SK-N-SH (cell line): ENCODE measurements at places on chromosomes 7 and 10.

- DNase-seq, result no peak
Observed at GRCh38 chr10:21524131-21524525, 1.4 kb downstream of the SKIDA1 start.

DNA sequence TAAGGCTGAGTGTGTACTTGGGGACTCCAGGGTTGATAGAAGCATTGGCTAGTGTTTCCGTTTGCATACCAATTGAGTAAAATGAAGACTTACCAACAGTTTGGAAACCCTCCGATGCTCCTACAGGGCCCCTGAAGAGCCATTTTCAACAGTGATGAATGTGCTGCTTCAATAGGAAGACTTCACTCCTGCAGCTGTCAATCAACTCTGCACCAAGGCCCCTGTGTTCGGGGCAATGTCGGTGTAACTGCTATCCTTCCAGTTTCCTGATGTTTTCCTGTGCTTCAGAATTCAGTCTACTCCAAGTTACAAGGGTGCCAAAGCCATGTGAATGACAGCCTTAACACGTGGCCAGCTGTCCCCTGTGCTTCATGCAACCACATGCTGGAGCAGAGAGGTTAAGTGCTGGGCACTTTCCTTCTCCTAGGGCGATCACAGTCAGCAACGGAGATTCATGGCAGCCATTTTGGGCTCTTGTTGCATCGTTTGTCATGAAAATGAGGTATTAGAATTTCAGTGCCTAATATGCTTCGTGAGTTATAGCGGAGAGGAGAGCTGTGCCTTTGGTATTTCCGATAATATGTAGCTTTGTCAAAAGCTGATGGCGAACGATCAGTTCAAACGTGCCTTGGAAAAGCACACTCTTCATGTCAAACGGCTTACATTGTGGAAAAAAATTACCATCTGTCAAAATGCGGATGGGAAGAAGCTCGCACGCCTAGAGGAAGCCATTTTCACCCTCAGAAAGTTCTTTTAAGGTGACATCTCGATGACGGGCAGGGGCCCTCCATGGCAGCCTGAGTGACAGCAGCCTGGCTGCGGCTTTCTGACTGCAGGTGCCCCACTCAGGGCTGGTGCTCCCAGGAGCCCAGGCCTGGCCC is 287.8 kb downstream of the ACTR3B start:
- no peak for DNase-seq

DNA sequence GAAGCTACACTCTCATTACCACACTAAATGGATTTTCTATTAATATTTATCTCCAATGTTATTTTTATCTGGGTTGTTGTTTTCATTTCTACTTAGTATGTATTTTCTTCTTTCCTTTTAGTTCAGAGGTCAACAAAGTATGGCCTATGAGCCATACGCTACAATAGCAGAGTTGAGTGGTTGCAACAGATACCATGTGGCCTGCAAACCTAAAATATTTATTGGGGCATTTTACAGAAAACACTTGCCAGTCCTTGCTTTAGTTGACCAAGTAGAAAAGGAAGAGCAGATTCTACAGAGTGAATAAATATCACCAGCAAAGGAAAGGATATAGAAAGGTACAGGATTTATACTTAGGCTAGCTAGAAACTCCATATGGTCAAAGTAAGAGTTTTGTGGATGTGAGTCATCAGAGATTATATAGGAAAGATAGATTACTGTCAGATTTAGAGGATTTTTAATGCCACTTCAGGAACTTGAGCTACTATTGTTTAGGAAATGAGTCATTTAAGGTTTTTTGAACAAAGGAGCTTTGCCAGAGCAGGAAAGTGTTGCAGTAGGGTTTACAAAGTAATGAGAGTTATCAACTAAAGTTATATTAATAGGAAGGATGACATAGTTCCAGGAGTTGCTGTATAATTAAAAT is 323.3 kb upstream of the KAT6B start:
- no peak for DNase-seq

GRCh38 chr7:136971776-136972175 is 103.3 kb downstream of the CHRM2 start:
- DNase-seq, result no peak

- DNase-seq, result no peak
Observed at GRCh38 chr7:131493581-131493980, 62.8 kb downstream of the PODXL start.

DNA sequence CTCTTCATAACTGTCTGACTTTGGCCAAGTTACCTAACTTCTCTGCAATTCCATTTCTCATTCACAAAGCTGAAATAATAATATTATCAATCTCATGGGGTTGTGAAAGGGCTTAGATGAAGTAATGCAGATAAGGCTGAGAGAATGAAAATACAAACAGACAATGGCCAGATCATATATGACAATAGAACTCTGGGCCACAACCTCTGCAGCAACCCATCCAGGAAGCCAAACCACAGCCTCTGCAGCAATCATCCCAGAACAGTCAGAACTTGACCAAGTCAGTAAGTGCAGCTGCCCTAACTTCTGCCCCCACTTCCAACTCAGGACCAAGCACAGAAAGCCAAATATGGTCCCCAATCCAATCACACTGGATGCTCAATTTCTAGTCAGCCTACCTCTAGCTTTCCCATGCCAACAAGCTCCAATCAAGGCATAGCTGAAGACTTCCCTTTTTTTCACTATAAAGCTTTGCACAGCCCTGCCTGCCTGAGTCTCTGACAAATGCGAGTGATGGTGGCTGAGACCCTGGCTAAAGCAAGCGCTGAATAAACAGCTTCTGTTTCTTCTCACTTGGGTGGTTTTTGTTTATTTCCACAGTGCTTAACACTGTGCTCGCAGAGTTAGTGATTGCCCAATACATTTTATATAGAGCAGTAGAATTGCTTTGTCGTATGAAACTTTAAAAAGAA is 34.8 kb upstream of the TNPO3 start:
- DNase-seq, result no peak

DNA sequence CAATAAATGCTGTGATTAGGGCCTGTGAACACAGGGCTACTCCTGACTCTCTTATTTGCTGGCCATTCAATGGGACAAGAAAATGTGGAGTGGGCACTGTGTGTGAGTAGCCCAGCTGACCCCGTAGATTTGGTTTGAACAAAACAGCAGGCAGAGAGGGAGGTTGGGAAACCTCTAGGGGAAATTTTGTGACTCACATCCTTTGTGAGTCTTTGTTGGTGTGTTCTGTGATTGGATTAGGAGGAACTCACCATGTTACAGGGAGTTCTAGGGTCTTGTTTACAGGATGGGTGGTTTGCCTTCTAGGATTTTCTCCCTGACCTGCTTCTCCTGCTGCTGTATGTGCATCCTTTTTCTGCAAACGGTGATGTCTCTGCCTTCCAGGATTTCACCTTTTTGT is 128.3 kb upstream of the MKI67 start:
- DNase-seq, result no peak

DNA sequence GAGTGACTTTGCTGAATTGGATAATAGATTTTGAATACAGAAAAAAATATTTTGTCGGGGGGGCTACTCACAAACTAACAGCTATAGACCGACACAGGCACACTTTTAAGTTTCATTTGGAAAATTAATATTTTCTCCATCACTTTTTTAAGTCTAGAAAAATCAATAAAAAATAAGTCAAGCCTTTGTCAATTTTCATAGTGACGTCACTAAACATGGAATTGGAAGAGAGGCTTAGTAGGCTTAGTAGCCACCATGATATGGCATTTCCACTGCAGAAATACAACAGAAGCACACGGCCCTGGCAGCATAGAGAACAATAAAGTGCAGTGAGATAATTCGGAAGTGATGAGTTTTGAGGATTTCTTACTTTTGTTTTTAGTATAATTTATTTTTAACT is 357.2 kb downstream of the RPS24 start:
- no peak for DNase-seq

DNA sequence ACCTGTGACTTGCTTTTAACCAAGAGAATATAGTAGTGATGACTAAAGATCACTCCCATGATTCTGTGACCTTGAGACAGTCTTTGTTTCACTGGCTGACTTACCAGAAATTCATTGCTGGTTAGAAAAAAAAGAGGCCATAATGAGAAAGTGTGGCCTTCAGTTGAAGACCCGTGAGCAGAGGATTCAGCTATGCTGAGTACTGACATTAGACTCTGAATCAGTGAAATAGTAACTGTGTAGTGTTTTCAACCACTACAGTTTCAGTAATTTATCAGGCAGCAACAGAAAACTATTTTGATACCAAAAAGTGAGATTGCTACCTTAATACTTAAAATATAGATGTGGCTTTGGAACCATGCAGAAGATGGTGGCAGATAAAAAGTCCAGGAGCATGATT is 298.0 kb upstream of the KCND2 start:
- DNase-seq, result no peak

- no peak for DNase-seq
Observed at GRCh38 chr10:94405406-94405805, 3.1 kb downstream of the TBC1D12 start.

DNA sequence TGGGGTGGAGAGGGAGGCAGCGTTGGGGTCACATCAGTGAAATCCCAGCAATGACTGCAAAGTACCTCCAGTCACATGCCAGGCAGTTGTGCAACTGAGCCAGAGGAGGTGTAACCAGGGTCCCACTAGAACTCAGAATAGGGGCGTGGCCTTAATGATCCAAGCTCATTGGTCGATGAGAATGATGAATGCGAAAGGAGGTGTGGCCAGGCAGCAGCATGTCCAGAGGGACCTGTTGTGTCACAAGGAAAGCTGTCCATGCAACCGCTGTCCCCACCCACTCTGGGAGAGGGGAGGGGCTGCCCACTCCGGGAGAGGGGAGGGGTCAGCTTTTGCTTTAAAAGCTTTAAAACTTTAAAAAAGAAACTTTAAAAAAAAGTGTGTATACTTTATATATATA is 25.3 kb upstream of the MTPAP start:
- no peak for DNase-seq

GRCh38 chr7:101943889-101944600 is 126.6 kb downstream of the CUX1 start:
- DNase-seq, result no peak

DNA sequence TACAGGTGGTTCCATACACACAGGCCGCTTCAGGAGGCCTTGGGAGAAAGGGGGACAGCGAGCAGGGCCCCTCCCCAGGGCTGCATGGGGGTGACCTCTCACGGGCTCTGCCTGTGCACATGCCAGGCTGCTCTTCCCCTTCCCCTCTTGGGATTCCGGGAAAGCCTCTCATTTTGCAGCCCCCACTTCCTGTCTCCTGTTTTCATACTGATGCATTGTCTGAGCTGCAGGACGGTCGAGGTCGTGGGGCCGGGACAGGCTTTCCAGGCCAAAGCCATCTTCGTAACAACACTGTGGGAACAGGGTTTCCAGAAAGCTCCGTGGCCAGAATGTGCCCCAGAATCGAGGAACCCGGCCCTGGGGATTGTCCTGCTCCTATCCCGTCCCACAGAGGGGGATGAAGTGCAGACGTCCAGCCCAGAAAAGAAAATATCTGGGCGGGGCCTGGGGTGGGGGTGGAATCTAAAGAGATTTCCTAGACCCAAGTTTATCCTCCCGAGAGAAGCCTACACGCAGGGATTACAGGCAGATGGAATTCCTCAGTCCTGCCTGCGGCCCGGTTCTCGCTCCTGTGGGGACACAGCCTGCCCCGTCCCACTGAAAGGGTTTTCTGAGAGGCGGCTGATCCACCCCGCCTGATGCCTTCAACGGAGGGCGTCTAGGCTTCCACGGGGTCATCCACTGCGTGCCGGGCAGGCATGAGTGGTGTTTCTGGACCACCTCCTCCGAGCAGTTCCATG is 29.5 kb upstream of the DNAAF5 start:
- DNase-seq, result no peak

GRCh38 chr7:22784346-22784745 is 38.3 kb downstream of the TOMM7 start:
- DNase-seq, result no peak

- DNase-seq, result no peak
Observed at GRCh38 chr7:78326189-78326588, 527.6 kb downstream of the PHTF2 start.

DNA sequence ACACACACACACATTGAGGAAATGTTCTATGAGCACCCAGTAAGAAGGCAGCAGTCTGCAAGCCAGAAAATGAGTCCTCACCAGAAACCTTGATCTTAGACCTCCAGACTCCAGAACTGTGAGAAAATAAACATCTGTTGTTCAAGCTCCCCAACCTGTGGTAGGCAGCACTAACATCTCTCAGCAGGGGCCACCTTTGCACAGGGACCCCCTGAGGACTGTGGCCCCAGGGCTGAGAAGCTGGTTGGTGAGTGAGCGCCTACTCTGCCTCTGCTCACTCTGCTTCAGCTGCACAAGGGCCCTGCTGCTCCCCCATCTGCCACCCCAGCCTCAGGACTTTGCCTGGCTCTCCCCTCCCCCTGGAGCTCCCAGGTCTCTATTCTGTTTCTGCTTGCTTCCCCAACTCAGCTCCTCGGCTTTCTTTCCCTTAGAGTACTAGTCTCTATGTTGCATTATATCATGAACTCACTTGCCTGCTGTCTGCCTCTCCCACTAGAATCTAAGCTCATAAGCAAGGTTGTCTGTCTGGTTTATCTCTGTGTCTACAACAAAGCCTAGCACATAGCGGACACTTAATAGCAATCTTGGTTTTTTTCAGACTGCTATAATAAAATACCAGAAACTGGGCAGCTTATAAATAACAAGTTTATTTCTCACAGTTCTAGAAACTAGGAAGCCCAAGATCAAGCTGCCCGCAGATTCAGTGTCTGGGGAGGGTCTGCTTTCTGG is 40.4 kb upstream of the PRLHR start:
- DNase-seq, result no peak

GRCh38 chr10:7475046-7475911 is 64.4 kb upstream of the SFMBT2 start:
- DNase-seq, result peak; percentile 38

GRCh38 chr10:132990684-132991545 is 48.5 kb upstream of the CFAP46 start:
- no peak for DNase-seq

- DNase-seq, result no peak
Observed at GRCh38 chr10:14385596-14386593, 55.2 kb upstream of the FRMD4A start.

DNA sequence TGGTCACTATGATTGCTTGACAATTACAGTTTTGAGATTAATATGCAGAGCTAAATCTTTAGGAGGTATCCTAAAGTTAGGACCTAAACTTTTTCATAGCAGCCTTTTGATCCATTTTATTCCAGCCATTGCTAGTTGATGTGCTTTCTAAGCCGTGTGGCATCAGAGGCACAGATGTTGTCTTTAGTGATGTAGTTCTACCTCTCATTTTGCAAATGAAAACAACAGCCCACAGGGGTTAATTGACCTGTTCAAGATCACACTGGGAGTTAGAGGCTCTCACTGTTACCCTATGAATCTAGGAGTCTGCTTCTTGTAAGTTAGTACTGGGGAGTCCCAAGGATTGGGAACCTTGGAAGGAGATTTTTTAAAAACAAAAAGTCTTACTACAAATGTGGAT is 10.6 kb downstream of the AUTS2 start:
- no peak for DNase-seq

- DNase-seq, result no peak
Observed at GRCh38 chr7:80629023-80629422, 9.4 kb upstream of the CD36 start.

- DNase-seq, result no peak
Observed at GRCh38 chr7:131482800-131483199, 73.6 kb downstream of the PODXL start.

DNA sequence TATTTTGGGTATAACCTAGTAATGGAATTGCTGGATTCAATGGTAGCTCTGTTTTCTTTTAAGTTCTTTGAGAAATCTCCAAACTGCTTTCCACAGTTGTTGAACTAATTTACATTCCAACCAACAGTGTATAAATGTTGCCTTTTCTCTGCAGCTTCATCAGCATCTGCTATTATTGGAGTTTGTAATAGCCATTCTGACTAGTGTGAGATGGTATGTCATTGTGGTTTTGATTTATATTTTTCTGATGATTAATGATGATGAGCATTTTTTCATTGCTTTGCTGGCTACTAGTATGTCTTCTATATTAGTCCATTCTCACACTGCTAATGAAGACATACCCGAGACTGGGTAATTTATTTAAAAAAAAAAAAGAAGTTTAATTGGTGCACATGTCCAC is 248.6 kb upstream of the MAGI2 start:
- no peak for DNase-seq
